Foreskin keratinocyte (primary cell): ENCODE measurements at places on chromosomes 16 and 17.

DNA sequence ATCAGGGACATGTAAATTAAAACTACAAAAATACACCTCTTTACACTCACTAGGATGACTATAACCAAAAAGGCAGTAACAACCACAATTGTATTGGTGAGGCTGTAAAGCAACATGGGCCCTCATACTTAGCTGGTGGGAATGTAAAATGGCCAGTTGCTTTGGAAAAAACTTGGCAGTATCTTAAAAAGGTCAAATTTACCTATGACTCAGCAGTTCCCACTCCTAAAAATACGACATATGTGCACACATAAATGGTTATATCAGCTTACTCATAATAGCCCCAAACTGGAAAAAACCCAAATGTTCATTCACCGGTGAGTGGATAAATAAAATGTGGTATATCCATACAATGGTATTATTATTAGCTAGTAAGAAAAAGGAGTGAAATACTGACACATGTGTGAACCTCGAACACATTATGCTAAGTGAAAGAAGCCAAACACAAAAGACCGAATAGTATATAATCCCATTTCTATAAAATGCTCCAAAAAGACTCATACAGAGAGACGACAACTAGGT is 391.4 kb downstream of the NPIPA8 start:
- DNase-seq, result no peak

DNA sequence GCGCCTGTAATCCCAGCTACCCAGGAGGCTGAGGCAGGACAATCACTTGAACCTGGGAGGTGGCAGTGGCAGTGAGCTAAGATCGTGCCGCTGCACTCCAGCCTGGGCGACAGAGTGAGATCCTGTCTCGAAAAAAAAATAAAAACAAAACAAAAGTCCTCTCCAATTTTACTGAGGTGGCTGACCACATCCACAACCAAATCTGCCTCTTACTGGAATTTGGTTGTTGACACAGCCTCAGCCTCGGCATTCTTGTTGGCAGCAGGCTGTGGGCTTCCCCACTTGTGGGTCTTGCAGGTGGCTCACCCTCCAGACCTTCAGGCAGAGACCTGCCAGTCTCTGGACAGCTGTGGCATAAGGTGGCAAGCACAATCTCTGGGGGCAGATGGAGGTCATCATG is 15.6 kb downstream of the B4GALNT2 start:
- DNase-seq, result no peak

GRCh38 chr16:20504418-20504817 is 53.1 kb downstream of the ACSM2A start:
- no peak for DNase-seq

DNA sequence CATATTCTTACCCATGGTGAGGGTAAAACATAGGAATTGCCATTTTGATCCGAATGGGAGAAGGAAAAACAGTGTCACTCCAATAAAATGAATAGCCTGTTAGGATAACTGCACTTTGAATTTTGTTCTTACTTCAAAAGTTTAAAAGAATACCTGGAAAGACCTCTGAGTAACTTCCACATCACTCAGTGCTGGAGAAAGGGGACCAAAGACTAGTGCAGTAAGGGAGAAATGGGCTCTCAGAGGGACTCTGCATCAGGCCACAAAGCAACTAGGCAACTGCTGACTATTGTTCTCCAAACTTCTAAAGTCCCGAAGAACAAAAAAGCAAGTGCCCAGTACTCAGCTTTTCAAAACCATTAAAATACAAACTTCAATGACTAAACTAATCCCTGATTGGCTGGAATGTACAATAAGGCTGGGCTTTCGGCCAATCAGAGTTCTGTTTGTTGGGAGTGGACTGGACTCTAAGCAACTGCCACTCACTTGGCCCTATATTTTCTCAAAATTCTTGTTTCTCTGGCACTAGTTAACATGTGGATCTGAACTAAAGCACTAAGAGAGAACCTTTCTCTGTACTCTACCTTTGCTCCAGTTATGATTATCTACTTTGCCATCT is 6.2 kb downstream of the DNAJC7 start:
- no peak for DNase-seq

GRCh38 chr17:4815043-4815675 is 8.2 kb downstream of the PLD2 start:
- no peak for DNase-seq

GRCh38 chr16:87227296-87227951 is 89.8 kb downstream of the C16orf95 start:
- no peak for DNase-seq

GRCh38 chr17:14321980-14322776 is 21.3 kb downstream of the HS3ST3B1 start:
- no peak for DNase-seq

DNA sequence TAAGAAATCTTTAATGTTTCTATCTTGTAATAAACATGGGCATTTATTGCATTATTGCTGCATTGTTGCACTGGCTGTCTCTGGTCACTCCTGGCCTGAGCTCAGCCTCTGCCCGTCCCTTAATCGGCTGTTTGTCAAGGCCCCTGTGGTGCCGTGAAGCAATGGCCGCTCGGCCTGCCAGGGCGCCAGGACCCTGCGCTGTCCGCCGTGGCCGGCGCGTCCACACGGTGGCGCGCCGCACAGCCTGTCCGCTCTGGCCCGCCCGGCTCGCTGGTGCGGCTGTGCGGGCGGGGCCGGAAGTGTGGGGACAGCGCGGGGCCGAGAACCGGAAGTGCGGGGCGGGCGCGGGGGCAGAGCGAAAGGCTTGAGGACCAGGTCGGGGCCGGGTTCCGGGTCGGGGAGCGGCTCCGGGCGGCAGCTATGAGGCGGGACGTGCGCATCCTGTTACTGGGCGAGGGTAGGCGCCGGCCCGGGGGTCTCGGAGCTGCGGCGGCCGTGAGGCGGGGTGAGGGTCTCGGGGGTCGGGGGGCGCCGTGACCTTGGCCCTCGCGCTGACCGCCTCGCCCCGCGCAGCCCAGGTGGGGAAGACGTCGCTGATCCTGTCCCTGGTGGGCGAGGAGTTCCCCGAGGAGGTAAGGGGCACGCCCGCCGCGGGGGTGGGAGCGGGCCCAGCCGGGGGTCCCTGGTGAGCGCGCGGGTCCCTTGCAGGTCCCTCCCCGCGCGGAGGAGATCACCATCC is at the start of gene RHOT2:
Gene RHOT2, plus strand, starts transcription at position 353 of the 739 bp plus-strand sequence. Its CDS starts 68 bp downstream, at position 421.
- DNase-seq, result peak; percentile 63
